ENCODE measurements at places on chromosomes 13 and 19.

DNA sequence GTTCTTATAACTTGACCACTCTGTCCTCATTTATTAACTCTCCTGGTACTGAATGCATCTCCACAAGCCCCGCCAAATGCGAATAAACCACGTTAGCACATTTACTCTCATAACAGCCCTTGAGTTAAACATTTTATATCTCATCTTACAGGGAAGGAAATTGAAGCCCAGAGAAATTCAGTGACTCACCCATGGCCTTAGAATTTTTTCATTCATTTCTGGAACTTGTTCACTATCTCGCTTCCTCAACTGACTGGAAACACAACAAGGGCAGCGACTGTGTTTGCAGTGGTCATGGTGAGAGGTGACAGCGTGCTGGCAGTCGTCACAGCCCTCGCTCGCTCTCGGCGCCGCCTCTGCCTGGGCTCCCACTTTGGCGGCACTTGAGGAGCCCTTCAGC lies 39.5 kb downstream of the SERP2 start:
- DNase-seq: no peak

DNA sequence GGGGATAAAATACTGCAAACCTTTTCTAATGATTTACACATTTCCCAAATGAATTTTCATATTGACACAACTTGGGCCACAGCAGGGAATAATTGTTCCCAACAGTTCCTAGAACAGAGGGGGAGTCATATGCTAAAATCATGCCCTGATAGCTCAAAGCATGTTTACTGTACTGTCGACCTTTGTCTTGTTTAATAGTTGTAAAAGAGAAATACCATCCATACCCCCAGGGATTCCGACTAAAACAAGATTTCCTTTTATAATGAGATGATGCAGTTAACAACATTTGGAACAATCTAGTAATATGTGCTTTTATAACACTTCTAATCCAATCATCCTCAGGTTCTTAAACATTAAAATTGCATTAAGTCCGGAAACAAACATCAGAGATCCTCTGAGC lies 759.7 kb downstream of the OLFM4 start:
- DNase-seq: no peak

- DNase-seq: no peak
Measured at GRCh38 chr13:77437267-77437666, 98.2 kb upstream of the SCEL start.

DNA sequence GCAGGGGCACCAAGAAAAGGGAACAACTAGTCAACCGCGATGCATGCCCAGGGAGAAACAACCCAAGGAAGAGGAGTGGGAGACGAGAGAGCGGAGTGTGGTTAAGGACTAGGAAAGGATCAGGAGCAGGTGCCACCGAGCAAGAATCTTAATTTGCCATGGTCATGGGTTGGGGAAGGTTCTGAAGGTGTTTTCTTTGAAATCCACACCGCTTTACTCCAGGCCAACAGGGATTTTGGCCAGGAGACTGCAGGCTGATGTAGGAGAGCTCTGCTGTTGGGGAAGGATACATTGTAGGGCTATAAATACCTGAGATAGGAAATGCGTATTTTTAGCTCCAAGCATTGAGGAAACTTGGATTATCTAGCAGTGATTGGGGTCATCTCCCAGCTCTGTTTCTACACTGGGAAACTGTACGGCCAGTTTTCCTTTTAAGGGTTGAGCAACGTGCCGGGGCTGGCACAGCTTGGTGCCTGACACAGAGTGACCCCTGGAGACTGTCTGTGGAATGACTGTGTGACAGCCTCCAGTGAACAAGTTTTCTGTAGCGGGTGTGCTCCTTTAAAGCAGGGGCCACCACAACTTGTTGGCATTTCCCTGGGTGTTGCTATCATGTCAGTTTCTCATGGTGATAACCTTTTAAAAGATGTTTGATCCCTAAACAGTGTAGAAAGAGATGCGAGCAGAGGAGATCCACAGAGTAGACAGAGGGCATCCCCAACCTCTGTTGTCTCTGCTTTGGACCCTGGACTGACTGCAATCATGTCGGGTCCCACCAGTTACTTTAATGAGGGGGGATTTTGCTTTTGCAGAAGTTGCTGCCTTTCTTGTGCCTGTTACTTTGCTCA lies 34.3 kb downstream of the ZNF536 start:
- no peak for DNase-seq

DNA sequence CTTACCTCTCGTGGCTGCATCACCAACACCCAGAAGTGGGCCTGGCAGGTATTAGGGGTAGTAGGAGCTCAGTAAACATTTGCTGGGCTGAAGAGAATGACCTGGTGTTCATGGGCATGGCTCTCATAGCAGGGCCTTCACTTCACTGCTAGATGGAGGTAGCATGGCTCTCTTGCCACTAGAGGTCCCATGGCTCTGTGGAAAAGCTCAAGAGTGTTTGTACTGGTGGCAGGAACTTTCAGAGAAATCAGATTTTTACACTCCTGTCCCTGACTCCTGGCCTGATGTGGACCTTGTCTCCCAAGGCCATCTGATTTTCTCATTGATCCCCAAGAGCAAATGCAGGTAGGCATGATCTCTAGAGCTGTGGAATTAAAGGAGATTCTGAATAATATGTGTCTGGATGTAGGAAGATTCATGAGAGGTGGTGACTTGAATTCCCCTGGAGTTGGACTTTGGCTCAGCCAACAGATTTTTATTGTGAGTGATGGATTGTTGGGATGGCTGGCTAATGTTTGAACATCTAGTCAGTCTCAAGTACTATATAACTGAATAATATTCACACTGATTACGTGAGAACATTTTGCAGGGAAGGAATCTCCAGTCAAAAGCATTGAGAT lies 5.7 kb downstream of the ZNF574 start:
- peak; percentile 67 for DNase-seq

Measured in H54 (cell line).